CD8-positive, alpha-beta T cell (primary cell): ENCODE measurements at places on chromosomes 7 and 10.

- no peak for DNase-seq
Observed at GRCh38 chr10:27601503-27601902, 97.4 kb downstream of the RAB18 start.

- DNase-seq = no peak
Observed at GRCh38 chr10:12838995-12839927, 162.3 kb downstream of the CCDC3 start.

DNA sequence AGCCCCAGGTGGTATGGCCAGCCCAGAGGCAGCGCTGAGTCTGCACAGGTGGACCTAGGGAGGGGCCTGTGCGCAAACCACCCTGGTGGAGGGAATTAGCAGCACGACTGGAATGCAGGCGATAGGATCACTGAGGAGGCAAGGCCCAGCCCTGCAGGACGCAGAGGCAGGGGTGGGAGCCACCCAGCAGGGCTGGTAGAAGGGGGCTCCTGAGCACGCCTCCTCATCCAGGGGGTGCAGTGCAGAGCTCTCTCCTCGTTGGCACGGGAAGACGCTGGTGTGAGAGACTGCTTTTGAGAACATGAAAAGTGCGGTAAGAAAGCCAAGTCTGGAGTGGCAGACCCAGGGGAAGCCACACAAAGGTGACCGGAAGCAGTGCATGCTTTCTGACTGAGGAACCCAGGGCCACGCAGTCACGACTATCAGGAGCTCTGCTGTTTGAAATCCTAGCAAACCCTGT is 6.0 kb downstream of the FXYD4 start:
- DNase-seq = no peak

GRCh38 chr7:26147030-26147429 is 5.0 kb upstream of the NFE2L3 start:
- no peak for DNase-seq

GRCh38 chr7:37918526-37918925 is 1.9 kb upstream of the SFRP4 start:
- DNase-seq = no peak

GRCh38 chr7:2124604-2125345 is 108.0 kb downstream of the MAD1L1 start:
- DNase-seq = no peak

DNA sequence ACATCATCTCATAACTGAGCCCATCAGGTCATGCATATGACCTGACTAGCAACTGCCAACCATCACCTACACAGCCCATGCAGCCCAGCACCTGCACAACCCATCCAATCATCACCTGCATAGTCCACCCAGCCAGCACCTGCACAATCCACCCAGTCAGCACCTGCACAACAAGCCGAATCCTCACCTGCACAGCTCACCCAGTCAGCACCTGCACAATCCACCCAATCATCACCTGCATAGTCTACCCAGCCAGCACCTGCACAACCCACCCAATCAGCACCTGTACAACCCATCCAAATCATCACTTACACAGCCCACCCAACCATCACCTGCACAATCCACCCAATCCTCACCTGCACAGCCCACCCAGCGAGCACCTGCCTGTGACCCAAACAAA is 33.4 kb upstream of the WDFY4 start:
- DNase-seq = no peak

DNA sequence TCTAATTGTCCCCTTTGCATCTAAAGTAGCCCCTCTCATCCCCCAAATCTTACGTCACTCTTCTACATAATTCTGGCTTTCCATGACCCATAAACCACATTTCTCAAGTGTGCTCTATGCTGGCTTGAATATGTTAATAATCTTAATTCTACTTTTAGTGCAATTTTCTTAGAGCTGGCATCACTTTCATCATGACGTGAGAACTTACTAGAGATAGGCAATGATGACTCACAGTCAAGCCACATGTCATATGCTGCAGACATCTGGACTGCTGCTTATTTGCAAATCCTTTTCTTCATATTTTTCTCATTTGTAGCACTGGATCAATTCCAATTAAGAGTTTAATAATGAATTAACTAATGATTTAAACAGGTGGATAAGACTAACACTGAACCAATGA is 260.7 kb upstream of the PRKCQ start:
- DNase-seq = no peak

GRCh38 chr7:143042159-143042789 is 9.9 kb upstream of the OR6V1 start:
- no peak for DNase-seq

DNA sequence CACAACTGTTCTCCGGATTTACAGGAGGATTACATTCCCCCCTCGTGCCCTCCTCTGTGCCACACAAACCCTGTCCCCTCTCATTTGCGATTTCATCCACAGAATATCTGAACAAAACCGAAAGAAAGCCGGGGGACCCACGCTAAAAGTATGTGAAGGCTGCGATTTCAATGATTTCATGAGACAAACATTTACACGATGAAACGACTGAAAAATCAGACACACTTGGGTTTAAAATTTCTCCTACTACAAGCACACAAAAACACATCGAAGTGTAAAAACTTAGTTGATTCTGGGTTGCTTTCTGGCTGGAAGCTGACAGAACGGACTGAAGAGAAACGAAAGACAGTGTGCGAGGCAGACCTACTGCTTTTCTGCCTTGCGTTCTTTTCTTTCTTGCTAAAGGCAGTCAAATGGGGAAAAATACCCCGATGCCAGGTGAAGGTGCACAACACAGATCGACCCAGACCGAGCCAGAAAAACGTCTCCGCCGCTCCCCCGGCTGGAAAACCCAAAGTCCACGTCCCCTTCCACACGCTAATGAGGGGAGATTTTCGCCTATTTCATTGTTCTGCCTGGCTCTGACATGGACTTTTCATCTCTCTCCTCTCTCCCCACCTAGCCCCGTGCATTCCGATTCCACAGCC is 1.2 kb downstream of the HIPK2 start:
- DNase-seq = peak; percentile 48

- no peak for DNase-seq
Observed at GRCh38 chr10:9274206-9274755, 1219.8 kb downstream of the GATA3 start.

DNA sequence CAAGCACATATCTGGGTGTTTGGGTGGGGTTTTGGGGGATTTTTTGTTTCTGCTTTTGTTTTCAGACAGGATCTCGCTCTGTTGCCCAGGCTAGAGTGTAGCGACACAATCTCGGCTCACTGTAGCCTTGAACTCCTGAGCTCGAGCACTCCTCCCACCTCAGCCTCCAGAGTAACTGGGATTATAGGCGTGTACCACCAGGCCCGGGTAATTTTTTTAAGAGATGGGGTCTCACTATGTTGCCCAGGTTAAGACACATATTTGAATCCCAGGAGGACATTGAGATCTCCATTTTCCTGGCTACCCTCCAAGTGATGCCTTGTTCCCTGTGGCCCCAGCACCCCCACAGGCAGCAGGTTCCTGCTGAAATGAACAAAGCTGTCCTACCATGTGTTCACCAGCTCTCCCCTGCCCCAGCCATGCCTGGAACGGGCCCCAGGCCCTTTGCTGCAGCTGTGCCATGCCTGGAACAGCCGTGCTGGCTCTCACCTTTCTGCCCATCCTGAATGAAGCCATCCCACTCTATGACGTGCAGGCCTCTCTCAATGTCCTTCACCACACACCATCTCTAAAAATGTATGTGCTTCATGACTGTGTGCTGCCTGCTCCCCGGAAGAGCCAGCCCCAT is 55.0 kb upstream of the DNAAF5 start:
- no peak for DNase-seq

GRCh38 chr7:1418505-1419309 is 40.6 kb downstream of the MICALL2 start:
- no peak for DNase-seq

- no peak for DNase-seq
Observed at GRCh38 chr10:102753718-102754117, 10.0 kb downstream of the WBP1L start.

DNA sequence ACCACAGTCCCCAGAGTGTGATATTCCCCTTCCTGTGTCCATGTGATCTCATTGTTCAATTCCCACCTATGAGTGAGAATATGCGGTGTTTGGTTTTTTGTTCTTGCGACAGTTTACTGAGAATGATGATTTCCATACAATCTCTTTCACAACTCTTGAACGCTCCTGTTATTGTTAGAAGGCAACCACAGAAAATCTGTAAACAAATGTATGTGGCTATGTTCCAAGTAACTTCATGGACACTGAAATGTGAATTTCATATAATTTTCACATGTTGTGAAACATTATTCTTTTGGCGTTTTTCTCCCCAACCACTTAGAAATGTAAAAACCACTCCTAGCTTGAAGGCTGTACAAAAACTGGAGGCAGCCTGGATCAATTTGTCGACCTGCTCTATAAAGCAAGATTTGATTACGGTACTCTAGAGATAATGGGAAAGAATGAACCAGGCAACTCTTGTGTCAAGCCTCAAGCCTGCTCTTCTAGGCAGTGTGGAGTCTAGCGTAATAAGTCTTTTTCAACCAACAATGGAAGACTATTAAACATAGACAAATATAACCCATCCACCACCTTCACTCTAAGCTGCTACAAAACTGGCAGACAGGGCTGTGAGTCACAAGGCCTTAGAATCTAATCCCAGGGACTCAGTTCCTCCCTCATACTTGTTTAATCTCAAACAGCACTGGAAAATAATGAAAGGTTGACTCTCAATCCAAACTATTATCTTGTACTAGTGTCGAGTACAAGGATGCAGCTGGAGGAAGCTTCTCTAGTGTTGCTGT is 22.7 kb downstream of the ARL3 start:
- no peak for DNase-seq

DNA sequence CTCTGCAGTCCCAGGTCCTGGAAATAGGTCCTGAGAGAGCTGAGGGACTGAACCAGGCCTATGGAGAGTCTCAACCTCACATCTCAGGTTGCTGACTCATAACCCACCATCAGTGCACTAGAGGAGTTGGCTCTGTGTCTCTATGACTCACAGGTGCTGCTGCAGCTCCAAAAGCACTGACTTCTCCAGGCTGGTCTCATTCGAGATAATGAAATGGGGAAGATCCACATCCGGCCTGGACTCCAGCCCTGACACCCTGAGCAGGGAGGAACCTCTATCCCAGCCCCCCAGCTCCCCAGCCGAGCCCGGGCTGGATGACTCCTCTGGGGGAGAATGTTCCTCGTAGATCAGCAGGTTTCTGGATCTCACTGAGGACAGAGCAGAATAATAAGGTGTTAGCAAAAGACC is 35.5 kb upstream of the DGKI start:
- DNase-seq = no peak

- DNase-seq = peak; percentile 5
Observed at GRCh38 chr7:144656965-144657517, 178.8 kb downstream of the TPK1 start.

DNA sequence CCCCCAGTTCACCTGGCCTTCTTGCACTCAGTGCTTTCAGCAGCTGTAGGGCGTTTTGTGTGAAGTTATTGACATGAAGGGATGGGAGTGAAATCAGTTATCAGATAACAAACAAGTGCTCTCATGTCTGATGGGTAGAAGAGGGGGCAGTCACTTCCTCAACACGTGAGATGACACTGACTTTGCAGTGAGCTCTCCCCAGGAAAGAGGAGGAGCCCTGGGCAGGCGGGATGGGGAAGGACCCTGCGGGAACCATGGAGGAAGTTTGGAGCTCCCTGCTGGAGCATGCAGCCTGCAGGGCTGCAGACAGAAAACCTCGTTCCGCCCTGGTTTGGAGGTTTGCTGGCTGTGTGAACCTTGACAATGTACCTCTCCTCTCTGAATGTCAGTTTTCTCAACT is 38.7 kb downstream of the GPR26 start:
- no peak for DNase-seq

GRCh38 chr7:135275971-135276580 is 42.4 kb downstream of the STRA8 start:
- DNase-seq = no peak

DNA sequence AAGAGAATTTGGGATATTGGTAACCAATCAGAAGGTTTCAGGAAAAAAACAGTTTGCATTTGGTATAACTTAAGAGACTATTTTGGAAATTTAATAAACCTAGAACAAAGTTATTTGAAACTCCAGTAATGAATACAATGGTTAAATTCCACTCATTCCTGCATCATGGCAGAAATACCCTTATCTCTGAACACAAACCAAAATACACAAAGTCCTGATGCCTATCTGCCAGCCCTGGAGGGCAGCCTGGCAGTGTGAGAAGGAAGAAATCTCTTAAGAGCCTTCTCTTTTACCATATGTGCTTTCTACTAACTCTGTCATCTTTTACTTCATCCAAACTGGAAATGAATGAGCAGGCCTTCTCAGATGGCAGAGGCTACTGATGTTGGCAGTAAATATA is 147.1 kb upstream of the LYZL1 start:
- no peak for DNase-seq

DNA sequence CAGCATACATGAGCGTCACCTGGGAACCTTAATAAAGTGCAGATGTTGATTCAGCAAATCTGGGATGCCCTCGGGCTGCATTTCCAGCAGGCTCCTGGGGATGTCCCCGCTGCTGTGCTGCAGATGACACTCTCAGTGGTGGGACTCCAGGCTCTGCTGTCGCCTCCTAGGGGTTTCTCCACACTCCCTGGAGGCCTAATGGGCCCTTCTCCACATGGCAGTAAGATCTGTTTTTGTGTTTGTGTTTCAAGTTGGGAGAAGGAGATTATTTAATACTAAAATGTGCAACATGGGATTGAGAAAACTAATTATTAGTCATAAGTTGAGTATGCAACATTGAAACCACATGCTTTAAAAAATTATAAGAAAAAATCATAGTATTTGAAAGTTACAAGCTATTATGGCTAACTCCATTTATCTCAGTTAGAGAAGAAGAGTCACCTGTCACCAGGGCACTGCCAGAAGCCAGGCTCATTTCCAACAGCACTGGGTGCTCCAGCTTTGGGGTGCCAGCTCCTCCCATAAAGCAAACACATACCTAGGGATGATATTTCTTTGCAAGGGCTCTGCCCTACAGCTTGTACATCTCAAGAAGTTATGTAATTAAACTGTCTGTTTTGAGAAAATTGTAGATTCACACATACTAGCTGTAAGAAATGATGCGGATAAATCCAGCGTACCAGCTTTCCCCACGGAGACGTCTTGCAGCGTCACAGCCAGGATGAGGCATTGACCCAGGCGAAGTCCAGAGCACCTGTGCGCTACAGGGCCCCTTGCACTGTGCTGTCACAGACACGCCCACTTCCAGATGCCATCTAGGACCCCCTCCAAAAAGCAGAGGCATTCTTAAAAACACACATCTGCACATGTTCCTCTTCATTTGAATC is 106.4 kb downstream of the EGFR start:
- no peak for DNase-seq

DNA sequence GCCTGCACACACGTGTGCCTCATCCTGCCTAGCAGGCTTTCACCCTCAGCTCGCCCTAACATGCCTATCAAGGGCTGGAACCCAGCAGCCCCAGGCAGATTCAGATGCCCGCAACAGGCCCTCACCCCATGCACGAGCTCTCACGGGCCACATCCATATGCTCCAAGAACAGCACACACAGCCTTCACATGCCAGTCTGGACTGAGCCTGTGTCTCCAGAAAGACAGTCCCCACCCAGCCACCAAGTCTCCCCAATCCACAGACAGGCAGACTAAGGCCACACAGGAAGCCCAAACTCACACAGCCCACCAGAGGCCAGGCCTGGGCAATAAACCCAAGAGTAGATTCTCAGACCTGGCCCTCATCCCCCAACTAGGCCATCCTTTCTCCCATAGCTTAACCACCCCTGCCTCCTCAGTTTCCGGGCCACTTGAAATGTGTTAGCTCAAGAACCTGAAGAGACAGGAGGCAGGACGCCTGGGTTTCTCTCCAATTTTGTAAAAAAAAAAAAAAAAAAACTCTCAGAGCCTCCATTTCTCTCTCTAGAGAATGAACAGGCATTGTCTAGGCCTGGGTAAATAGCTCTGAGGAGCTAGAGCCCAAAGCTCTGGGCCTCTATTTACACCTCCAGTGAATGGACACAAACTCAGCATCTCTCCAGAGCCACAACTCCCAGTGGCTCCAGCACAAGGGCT is 6.8 kb downstream of the LDB1 start:
- no peak for DNase-seq

- peak; percentile 51 for DNase-seq
Observed at GRCh38 chr10:59885430-59886134, 20.8 kb downstream of the CCDC6 start.
